ENCODE measurements at places on chromosomes 5 and 9.
A peak's percentile ranks its signal among the peaks of the same experiment; 100 is the strongest.

DNA sequence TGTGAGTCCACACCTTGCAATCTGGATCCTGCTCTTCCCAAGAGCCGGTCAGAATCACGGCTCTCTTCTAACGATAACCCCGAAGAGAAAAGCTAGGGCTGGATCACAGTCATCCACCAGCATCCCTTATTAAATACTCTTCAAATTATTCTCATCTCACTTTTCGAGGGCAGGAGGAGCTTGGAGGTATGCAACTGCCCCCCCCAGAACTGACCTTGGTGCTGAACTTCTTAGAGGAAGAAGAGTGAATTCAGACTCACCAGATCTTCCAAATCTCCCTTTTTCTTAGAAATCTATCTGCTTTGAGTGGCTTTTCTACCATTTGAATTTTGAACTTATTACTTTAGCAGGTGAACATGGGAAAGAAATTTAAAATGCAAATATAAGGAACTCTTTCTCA, 75.7 kb downstream of the MED10 start:
- DNase-seq = no peak

DNA sequence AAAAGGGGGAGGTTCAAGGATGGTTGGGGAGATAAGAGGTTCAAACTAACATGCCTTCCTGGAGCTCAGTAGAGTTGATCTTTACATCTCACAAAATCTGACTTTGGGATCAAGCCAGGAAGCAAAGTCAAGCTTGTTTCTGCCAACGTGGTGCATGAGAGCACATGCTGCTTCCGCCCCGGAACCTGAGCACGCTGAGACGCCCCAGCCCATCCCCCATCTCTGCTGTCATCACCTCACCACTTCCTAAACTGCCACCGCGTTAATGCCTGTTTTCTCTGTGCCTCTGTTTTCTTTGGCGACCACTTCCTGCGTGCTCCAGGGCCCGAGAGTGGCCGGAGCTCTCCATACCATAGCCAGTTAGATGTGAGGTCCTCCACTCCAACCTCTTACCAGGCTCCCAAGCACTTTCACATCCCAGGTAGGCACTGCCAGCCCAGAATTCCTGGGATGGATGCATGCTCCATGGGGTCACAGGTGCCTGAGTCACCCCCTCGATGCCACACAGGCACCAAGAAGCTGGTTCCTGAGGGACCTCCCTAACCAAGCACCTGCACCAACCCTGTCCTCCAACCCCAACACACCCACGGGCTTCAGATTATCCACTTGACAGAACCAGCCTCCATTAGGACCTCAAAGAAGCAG, 31.2 kb upstream of the AFAP1L1 start:
- no peak for DNase-seq

- DNase-seq = no peak
These were observed 29.6 kb downstream of the SPRY4 start for GRCh38 chr5:142295084-142295758.

- no peak for DNase-seq
These were observed 118.3 kb upstream of the VCAN start for GRCh38 chr5:83353231-83353630.

GRCh38 chr9:127611603-127611898, 526 bp upstream of the STXBP1 start:
- no peak for DNase-seq

DNA sequence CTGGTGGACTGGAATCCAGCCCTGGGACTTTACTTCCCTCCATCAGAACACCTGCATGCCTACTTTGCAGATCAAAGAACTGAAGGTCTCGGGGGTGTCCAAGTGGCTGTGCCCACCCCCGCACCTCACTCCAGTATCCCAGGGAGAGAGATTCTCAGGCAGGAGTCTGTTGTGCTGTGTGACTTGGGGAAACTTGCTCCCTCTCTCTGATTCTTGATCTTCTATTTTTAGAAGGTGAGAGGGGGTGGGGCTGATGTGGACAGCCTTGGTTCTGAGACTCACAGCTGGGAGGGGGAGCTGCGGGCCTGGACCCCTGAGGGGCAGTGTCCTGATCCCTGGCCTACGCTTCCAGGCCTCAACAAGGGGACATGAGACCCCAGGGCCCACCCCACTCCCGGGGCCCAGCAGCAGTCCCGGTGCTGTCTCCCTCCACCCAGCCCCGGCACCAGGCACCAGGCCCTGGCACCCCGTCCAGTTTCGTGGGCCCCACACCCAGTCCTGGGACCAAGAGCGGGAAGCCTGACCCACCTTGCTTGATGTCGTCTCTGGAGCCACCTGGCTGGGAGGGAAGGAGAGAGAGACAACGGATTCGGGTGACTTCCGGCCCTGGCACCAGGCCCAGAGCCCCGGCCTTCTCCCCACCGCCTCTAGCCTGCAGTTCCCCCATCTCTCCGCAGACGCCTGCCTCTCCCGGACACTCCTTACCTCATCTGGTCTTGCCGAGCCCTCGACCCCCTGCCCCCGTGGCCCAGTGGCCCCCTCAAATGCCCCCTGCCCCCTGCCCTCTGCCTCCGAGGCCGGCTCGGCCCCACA, 74.0 kb upstream of the SPTLC1 start:
- DNase-seq = no peak

DNA sequence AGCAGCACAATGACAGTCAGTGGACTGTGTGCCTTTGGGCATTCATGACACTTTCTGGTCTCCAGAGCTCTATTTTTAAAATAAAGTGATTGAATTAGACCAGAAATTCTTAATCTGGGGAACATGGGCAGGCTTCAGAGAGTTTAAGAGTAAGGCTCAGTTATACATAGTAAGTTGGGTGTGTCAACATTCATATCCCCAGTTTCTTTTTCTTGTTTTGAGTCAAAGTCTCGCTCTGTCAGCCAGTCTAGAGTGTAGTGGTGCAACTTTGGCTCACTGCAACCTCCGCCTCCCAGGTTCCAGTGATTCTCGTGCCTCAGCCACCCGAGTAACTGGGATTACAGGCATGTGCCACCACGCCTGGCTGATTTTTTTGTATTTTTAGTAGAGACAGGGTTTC, 13.7 kb upstream of the KIF4B start:
- DNase-seq = no peak

GRCh38 chr9:76680716-76681425, 83.4 kb upstream of the PCA3 start:
- DNase-seq = no peak

DNA sequence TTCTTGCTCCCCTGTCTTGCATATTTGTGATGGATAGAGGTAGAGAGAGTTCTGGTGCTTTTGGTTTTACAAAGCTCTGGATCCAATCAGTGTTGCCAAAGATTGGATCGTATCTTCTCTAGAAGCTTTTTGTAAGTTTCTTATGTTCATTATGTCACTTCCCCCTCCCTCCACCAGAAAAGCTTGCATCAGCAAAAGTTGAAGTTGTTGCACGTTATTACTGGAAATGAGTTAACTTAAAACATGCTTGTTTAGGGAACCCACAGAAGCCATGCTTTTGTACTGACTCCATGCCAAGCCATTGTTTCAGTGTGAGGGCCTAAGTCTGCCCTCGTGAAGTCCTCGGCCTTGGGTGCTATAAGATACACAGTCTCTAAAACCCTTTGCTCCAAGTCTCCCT, 186.5 kb downstream of the ERCC6L2 start:
- DNase-seq = peak; percentile 80

GRCh38 chr9:69044240-69045219, 9.0 kb downstream of the FXN start:
- DNase-seq = peak; percentile 17

DNA sequence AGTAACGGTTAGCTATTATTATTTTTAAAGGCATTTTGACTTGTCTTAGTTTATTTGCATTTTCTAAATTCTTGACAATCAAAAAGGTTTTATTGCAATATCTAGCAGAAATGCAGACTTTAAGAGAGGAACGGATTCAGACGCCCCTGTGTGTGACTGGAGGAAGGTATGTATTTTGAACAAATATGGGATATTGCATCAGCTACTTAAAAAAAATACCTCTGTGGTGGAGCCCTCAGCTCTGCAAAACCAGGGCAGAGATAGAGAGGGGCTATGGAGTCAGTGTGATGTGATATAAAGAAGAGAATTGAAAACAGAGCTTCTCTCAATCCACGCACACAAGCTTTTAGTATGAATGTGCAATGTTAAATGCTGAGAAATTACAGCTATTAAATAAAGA, 142.4 kb downstream of the ICE1 start:
- no peak for DNase-seq

DNA sequence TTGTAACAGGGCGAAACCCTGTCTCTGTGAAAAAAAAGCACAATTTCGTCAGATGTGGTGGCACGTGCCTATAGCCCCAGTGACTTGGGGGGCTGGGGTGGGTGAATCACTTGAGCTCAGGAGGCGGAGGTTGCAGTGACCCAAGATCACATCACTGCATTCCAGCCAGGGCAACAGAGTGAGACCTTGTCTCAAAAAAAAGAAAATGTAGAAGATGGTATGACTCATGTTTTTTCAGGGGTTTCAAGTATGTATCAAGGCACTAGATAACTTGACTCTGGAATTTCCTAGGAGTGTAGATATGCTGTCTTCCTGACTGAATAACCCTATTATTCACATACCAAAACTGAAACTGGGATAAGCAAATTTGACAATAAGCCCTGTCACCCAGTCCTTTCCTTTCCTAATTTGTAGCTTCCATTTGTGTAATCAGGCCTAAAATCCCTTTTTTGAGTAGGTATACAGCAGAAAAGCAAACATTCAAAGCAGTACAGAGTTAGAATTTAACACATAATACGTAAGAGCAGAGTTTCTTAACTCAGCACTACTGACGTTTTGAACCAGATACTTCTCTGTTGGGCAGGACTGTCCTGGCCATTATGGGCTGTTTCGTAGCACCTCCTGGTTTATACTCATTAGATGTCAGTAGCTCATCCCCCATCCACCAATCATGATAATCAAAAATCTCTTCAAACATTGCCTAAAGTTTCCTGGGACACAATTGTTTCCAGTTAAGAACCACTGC, 17.3 kb upstream of the ANKRD18B start:
- DNase-seq = peak; percentile 97

DNA sequence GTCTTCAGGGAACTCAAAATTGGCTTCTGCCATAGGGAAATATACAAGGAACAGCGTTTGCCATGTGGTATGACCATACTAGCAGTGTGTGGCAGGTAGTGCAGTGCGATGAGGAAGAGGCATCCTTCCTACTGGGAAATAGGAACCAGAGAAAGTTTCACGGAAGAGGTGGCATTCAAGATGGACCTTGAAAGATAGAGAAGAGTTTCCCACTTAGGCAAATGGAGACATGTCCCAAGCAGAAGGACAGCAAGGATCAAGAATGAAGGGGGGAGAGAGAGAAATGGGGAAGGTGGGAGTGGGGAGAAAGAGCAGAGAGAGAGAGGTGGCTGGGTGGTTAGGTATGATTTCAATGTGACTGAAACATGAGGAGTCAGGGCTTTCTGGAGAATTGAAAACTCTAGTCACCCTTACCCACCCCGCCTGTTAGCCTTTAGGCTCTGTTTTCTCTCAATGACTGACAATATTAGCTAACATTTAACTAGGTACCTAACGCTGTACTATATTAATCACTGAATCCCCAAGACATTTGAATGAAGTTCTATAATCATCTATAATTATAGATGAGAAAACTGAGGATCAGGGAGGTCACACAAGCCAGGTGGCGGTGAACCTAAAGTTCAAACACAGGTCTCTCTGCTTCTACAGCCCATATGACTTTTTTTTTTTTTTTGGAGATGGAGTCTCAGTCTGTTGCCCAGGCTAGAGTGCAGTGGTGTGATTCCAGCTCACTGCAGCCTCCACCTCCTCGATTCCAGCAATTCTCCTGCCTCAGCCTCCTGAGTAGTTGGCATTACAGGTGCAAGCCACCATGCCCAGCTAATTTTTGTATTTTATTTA, 171.3 kb downstream of the NR3C1 start:
- no peak for DNase-seq

DNA sequence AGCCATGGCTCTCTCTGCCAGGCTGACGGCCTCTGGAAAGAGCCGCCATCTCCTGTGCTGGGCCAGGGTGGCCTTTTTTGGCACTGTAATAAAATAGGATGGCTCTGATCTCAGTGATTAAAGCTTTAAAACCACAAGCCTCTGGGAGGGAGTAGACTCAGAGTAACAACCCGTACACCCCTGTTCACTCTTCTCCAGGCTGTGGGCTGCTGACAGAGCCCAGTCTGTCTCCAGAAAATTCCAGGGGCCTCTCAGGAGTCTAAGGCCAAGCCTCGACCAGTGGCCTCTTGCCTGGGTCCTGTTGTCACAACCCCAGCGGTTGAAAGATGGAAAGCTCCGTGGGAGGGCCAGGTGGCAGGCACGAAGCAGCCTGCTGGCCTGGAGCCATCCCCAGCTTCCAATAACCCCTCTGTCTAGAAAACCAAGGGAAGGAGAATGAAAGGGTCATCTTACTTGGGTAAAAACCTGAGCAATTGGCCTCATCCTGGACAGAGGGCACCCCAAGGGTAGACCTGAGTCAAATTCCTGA, 286.7 kb upstream of the ZNF462 start:
- DNase-seq = no peak

- DNase-seq = no peak
These were observed 86.8 kb downstream of the NLN start for GRCh38 chr5:65808818-65809217.

Data from fibroblast of skin of abdomen (primary cell).